ENCODE measurements at places on chromosomes 5 and 9.

GRCh38 chr5:126384985-126385384 is 38.2 kb upstream of the GRAMD2B start:
- no peak for DNase-seq

DNA sequence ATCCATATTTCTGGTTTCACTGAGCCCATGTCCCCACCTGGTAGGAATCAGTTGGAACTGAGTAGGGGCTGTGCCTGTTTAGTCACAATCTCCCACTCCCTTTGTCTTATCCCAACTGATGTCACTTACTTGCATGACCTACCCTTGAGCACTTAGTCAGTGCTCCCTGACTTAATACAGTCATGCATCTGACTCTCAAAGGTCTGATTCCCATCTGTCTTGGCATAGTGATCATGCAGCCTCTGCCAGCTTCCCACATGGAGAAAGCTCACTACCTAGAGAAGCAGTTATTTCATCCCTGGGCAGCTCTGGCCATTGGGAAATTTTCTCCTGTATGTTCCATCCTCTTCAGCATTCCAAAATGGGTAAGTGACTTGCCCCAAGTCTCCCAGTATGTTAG is 24.8 kb downstream of the ABLIM3 start:
- DNase-seq = no peak

- DNase-seq = no peak
Observed at GRCh38 chr9:113622600-113623400, 159.3 kb downstream of the RGS3 start.

DNA sequence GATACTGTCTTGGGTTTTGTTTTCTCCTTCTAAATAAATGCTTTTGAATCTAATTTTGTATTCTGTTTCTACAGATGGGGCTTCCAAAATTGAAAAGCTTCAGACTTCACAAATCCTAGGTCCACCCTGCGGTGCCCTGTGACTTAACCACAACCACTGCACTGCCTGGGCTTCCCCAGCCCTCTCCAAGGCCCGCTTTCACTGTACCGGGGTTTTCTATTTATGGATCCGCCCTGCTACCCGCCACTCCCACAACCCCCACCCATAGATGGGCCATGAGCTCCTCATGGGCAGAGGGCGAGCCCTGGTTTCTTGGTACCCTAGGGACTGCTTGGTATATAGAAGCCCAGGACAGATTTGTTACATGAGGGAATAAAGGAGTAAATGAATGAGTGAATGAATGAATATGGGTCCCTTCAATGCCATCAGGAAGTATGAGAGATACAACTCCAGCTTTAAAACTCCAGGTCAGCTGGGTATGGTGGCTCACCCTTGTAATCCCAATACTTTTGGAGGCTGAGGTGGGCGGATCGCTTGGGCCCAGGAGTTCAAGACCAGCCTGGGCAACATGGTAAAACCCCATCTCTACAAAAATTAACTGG is 39.8 kb upstream of the NEK6 start:
- peak; percentile 67 for DNase-seq

DNA sequence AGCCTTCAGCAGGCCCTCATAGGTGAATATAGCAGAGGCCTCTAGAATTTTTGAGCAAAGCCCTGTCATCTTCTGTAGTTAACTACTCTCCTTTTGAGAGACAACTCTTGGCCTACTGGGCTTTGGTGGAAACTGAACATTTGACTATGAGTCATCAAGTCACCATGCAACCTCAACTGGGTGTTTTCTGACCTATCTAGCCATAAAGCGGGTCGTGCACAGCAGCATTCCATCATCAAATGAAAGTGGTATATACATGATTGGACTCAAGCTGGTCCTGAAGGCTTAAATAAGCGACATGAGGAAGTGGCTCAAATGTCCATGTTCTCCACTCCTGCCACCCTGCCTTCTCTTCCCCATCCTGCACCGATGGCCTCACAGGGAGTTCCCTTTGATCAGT is 1115.5 kb downstream of the TAF11L14 start:
- DNase-seq = no peak

DNA sequence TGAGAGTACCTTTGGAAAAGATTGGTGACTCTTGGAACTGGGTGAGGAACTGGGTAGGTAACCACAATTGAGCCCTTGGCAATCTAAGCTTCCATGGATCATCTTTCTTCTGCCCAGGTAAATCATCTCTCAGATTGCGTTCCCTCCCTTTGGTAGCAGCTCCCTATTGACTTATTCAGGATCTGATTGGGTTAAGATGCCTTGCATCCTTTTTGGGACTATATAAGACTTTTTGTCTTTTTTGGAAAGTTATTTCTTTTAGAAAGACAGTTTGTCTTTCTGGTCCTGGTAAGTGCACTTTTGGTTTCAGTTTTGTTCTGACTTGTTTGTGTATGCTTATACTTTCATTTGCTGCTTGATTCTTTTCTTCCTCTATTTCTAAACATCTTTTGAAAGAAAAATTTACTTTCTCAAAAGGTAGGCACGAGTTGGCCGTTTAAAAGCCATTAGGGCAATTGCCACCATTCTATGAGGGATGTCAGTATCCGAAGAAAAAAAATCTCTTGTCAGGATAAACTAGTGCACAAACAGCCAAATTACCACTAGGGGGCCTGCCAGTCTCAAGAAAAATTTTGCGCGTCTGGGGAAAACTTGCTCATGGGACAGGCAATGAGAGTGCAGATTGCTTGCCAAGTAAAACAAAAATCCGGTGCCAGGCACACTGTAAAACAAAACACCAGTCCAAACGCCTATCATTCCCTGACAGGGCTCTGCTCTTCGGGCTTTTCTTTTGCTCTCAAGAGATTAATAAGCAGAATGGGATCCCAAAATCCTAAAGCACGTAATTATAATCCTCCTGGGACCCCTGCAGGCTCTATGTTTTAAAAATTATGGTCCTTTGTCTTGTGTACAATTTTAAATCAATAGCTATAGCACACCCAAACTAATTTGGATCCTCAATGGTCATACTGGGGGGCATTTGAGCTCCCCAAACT is 12.8 kb downstream of the OR1J1 start:
- DNase-seq = peak; percentile 89

DNA sequence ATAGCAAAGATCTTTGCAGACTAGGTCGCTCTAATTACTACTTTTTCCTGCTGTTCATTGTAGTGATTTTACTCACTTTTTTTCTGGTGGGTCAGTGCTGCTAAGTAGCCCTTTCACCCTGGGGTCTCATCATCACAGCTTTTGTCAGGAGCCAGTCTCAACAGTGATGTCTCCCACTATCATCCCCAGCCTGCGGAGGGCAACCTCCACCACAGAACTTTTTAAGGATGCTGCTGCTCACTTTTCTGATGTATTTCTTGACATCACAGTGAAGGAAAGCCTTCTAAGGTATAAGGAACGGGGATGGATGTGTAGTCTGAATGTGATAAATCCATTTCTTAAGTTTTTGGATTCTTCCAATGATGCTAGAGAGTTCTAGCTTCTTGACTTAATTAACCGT is 242.5 kb upstream of the RIOK2 start:
- DNase-seq = no peak

DNA sequence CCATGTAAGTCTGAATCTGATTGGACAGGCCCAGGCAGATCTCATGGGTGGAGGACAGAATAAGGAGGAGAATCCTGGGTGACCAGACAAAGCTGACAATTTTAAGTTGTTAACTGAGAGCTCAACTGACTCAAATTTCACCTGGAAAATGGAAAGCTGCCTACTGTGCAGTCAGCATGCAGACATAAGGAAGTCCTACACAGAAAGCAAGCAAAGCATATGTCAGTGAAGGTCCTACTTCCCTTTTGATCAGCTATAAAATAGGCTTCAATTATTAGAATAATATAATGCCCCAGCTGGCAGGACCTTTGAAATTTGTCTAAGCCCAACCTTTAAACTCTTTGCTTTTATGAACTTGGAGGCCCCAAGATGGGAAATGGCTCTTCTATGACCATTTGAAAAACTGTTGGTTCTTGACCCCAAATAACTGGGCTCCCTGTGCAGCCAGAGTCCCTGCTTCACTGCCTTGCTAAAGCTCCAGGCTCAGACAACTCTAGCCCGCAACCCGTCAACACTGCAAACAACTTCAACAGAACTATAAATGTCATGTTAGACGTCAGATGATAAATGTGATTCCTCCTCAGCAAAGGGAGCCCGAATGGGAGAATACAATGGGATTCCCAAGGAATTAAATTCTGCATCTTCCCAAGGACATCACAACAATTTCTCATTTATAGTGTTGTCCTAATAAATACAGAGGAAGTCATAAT is 118.9 kb upstream of the ADRA1B start:
- DNase-seq = no peak

GRCh38 chr5:135641319-135641718 is 62.5 kb upstream of the CXCL14 start:
- no peak for DNase-seq

DNA sequence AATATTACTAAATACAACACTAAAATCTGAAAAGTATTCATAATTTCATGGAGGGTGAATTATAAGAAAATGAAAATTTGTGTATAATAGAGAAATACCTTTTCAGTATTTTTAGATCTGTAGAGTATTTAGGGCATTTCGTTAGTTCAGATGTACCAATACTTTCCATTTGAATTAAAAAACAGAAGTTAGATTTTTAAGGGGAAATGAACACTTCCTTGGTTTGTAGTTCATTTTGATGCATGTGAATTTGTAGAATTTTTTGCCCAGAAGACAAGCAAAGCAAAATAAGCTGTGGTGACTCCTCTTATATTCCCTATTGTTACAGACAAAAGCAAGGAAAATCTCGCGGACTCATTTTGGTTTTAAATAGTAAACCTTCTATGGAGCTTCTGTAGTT is 209.0 kb upstream of the RPS23 start:
- no peak for DNase-seq

- DNase-seq = no peak
Observed at GRCh38 chr9:98214811-98215210, 22.4 kb upstream of the CORO2A start.

GRCh38 chr9:70883056-70883455 is 238.4 kb downstream of the TRPM3 start:
- no peak for DNase-seq

- DNase-seq = no peak
Observed at GRCh38 chr9:88852794-88853193, 138.5 kb upstream of the S1PR3 start.

GRCh38 chr9:1001838-1002237 is 25.4 kb downstream of the DMRT3 start:
- DNase-seq = no peak

GRCh38 chr5:168832308-168832707 is 253.1 kb upstream of the PANK3 start:
- no peak for DNase-seq

DNA sequence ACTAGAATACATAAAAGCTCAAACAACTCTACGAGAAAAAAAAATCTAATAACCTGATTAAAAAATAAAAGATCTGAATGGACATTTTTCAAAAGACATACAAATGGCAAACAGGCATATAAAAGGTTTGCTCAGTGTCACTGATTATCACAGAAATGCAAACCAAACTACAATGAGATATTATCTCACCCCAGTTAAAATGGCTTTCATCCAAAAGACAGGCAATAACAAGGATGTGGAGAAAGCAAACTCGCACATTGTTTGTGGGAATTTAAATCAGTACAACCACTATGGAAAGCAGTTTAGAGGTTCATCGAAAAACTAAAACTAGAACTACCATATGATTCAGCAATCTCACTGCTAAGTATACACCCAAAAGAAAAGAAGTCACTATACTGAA is 20.8 kb downstream of the UGT3A2 start:
- DNase-seq = no peak

DNA sequence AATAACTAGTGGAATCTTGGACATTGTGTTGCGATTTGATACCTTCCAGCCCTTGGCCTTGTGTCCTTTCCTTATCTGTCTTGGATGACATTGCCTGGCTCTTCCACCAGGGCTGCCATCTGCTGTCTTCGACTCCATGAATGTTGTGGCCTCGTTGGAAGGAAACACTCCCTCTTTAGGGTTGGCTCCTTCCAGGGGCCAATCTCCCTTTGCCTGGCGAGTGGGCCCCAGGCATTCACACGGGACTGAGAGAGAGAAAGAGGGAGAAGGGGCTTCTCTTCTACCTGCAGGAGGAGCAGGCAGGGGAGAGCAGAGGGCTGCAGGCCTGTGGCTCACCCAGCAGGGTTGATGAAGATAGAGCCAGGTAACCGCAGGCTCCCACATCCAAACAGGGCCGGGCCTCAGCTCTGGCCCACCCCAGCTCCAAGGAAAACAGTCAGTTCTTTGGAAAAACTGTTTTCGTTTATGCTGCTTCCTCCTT is 31.3 kb downstream of the FGF1 start:
- no peak for DNase-seq

GRCh38 chr9:3508521-3509291 is 17.1 kb downstream of the RFX3 start:
- no peak for DNase-seq

DNA sequence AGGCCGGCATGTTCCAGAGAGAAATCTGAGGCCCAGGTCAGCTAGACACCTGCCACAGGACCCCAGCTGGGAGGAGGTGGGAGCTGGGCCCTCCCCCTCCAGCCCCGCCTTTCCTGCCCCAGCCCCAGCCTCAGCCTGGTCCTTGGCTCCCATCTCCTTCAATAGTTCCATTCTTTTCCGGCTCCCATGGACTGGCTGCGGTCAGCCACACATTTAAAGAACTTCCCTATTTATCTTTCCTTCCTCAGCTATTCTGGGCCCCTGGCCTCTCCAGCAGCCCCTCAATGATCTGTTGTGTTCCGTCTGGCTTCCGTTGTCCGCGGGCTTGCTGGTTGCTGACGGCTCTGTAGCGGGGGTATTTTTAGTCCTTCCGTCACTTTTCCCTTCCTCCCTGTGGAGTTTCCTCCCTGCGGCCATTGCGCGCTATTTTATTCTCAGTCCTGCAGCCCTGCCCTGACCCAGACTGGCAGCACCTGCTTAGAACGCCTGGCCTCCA is 73.8 kb downstream of the AMBP start:
- no peak for DNase-seq

- no peak for DNase-seq
Observed at GRCh38 chr9:18531136-18532065, 57.4 kb downstream of the ADAMTSL1 start.

DNA sequence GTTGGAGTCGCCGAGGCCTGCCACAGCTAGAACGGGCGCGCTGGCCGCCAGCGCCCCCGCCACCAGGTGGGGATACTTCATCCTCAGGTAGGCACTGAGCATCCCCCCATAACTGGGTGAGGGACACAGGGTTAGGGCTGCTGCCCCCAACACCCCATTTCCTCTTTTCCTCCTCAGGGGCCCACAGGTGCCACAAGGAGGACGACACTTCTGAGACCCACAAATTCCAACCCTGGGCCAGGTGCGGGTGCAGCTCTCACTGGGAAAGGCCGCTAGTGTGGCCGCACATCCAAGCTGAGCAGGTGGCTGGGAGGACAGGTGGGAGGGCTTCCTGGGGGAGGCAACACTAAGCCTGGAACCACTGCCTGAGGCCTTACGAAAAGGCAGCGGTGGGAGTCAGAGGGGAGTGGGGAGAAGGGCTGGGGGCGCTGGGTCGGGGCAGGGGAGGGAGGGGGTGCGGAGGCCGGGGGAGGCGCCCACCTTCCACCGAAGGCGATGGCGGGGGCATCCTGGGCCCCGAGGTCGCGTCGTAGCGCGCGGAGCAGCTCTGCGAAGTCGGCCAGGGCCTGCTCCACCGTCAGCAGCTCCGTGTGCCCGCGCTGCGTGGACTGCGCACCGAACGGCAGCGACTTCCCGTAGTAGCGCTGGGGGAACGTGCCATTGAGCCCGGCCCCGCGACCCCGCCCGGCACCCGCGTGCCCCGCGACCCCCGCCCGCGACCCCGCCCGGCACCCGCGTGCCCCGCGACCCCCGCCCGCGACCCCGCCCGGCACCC is 961 bp downstream of the DPP7 start:
- peak; percentile 65 for DNase-seq

Data from RPMI8226 (cell line).